CD8-positive, alpha-beta memory T cell (primary cell): ENCODE measurements at places on chromosomes 7 and 10. TPM values are rescaled to one million over a fixed set of nuclear protein-coding genes. Genes with fewer than 3 reads are reported as not detected.

Gene CRHR2
- not detected for total RNA-seq

GRCh38 chr10:104327745-104328645 lies 10.3 kb downstream of the ITPRIP start:
- peaks cover 7% of the 10 kb centered on the region for H3K36me3 ChIP-seq
- no peaks in the 10 kb centered on the region for H3K27me3 ChIP-seq

GRCh38 chr7:78134256-78134655 lies 335.7 kb downstream of the PHTF2 start:
- H3K36me3 ChIP-seq, result no peaks in the 10 kb centered on the region
- no peaks in the 10 kb centered on the region for H3K27me3 ChIP-seq
- no peaks in the 10 kb centered on the region for H3K4me1 ChIP-seq

Gene SEMA3E
- not detected for total RNA-seq

Gene RBP4
- not detected for total RNA-seq

DNA sequence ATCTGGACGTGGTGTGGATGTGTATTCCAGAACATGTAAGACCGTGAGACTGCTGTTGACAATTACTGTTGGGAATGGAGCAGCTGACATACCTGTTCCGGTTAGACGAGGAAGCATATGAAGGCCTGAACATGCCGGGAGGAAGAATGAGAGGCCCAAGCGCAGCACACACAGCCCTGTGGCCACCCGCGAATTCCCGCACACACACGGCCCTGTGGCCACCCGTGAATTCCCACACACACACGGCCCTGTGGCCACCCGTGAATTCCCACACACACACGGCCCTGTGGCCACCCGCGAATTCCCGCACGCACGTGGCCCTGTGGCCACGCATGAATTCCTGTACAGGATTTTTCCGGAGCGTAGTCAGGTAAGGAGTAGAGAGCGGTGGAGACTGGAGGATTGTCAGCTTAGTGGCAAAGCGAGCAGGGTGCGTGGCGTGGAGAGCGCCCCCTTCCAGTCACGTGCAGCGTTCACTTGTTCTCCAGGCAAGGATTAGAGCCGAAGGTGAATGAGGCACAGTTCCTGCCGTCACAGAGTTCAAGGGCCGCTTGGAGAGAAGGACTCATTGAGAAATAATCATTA lies 9.5 kb upstream of the SUN1 start:
- no peaks in the 10 kb centered on the region for H3K36me3 ChIP-seq
- H3K27me3 ChIP-seq, result no peaks in the 10 kb centered on the region
- DNase-seq, result no peak
- H3K27ac ChIP-seq, result no peak overlapping the region
- H3K4me3 ChIP-seq, result no peak overlapping the region
- H3K4me1 ChIP-seq, result peaks cover 16% of the 10 kb centered on the region

DNA sequence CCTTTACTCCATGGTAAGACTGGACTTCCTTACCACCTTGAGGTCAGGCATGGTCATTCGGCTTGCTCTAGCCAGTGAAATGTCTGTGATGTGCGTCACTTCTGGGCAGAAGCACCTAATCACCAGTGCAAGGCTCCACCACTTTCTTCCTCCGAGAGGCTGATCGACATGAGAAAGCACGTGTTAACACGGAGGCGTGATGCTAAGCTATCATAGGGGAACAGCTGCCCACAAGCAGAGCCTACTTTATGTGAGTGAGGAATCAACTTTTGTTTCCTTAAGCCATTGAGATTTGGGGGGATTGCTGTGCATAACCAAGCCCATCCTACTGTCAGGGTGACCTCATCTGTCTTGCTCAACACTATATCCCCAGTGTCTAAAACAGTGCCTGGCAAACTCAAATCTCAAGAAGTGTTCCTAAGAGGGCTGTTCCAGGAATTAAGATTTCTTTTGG lies 23.1 kb upstream of the SAR1A start:
- no peaks in the 10 kb centered on the region for H3K36me3 ChIP-seq
- H3K27me3 ChIP-seq, result no peaks in the 10 kb centered on the region
- H3K27ac ChIP-seq, result no peak overlapping the region
- H3K4me3 ChIP-seq, result no peak overlapping the region
- H3K4me1 ChIP-seq, result peaks cover 11% of the 10 kb centered on the region
- DNase-seq, result no peak

- H3K4me3 ChIP-seq, result no peak overlapping the region
- no peak for DNase-seq
- no peaks in the 10 kb centered on the region for H3K27me3 ChIP-seq
- no peaks in the 10 kb centered on the region for H3K4me1 ChIP-seq
Measured at GRCh38 chr7:156576216-156577058, 64.1 kb upstream of the RNF32 start.

DNA sequence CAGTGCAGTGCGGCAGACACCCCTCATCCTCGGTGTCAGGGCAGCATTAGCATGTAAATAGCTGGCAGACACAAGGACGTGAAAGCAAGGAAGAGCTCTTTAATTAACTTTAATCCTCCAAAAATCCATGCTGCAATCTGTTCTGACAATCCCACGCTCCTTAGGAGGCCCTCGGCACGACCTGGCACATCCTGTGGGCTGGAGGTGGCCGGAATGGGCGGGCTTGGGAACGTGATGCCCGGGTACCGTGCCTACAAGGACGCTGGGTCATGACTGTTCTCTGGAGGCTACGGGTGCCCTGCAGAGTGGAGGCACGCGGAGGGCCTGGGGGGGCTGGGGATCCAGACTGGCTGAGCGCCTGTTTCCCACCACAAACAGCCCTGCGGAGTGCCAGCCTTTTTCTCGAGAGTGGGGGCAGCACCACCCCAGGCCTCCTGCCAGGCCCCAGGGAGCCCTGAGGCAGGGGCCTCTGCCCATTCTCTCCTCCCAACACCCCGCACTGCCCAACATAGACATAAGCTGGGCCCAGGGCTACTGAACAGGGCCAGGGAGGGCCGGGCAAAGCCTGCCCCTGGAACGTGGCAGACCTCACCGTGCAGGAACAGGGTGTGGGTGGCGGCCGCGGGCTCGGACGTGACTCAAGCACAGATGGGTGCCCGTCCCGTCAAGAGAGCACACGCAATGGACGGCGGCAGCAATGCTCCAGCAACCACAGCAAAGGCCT lies 189.3 kb downstream of the MAD1L1 start:
- no peak overlapping the region for H3K27ac ChIP-seq
- H3K36me3 ChIP-seq, result no peaks in the 10 kb centered on the region
- H3K27me3 ChIP-seq, result no peaks in the 10 kb centered on the region
- DNase-seq, result no peak
- peaks cover 30% of the 10 kb centered on the region for H3K4me1 ChIP-seq

Gene NSUN6
- total RNA-seq, result 16.4 TPM

DNA sequence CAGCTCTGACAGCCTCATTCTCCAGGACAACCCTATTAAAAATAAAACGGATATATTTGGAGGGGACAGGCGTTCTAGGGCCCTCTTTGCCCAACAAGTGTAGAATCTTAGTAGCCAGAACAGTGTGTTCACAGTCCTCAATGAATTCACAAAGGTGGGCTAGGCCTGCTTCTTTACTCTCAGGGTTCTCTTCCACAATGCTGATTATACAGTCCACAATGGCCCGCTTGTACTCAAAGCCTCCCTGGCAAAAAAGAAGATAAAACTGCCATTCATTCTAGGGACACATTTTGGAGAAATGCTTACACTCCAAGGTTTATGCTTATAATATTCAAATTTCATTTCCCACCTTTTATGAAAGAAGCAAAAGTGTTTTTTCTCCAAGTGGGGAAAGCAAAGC lies 62.6 kb downstream of the MEST start:
- H3K36me3 ChIP-seq, result no peaks in the 10 kb centered on the region
- no peak overlapping the region for H3K4me3 ChIP-seq
- H3K27ac ChIP-seq, result no peak overlapping the region
- no peak for DNase-seq
- no peaks in the 10 kb centered on the region for H3K4me1 ChIP-seq

Gene MINDY3
- total RNA-seq, result 24.4 TPM

- no peaks in the 10 kb centered on the region for H3K4me1 ChIP-seq
- no peaks in the 10 kb centered on the region for H3K36me3 ChIP-seq
- DNase-seq, result no peak
- H3K27ac ChIP-seq, result no peak overlapping the region
- no peaks in the 10 kb centered on the region for H3K27me3 ChIP-seq
Measured at GRCh38 chr7:151666886-151667285, 147.2 kb upstream of the RHEB start.

GRCh38 chr7:67753891-67754290 lies 757.3 kb downstream of the TYW1 start:
- H3K27me3 ChIP-seq, result no peaks in the 10 kb centered on the region
- no peak overlapping the region for H3K4me3 ChIP-seq
- no peaks in the 10 kb centered on the region for H3K36me3 ChIP-seq
- H3K4me1 ChIP-seq, result no peaks in the 10 kb centered on the region

Gene LRRC18
- not detected for total RNA-seq

DNA sequence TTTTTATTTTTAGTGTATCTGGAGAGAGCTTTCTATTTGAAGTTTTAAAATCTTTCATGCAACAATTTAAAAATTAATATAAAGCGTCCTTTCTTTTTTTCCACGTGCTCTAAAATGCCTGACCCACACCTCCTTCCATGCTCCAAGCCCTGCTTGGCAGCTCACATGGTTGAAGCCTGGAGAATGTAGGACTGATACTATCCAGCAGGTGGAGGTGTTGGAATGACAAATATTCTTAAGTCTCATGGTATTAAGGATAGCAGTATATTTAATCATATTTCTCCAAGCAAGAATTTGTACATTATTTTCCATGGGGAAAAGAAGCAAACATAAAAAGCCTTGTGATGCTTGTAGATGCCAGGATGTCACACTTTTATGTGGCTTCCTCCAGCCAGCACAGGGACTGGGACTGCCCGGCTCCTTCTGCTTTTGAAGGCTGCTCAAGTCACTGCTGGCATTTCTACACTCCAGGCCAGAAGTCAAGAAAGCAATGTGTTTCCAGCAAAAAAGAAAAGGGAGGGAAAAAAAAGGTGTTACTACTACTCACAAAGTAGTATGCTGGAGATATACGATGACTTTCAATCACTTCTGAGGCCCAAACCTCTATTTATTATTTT lies 49.7 kb downstream of the BZW2 start:
- no peak for DNase-seq
- H3K27me3 ChIP-seq, result no peaks in the 10 kb centered on the region
- no peak overlapping the region for H3K27ac ChIP-seq
- H3K4me3 ChIP-seq, result no peak overlapping the region
- H3K4me1 ChIP-seq, result no peaks in the 10 kb centered on the region
- H3K36me3 ChIP-seq, result peaks cover 35% of the 10 kb centered on the region

DNA sequence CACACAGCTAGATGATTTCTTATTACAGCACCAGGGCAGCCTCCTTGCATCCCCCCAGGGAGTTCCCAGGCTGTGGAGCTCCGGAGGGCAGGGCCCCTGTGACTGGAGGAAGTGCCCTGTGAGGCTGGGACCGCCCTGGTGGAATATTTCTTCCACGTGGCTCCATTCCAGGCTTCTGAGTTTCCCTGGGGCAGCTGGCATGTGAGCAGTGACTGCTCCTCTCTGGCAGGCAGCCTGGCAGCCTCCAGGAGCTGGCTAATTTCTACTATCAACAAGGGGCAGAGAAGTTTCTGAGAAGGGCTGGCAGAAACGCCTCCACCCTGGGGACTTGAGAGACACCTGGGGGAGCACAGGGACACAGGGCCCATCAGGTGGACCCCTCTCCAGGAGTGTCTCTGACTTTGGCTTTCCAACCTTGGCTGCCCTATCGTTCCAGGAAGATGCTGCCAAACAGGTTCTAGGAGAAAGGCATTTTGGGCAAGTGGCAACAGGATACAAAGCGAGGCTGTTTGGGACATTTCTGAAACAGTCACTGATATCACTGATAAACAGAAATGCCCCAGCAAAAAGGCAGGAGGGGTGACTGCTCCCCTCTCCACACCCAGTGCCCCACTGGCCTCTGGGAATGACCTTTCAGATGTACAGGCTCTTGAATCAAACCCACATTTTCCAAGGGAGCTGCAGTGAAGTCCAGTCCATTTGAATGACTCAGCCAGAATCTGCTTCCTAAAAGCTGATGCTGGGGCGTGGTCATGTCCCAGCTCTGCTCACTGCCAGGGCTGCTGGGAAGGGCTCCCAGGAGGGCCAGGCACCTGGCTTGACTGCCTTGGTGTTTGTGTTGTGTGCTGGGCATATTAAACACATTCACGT lies 16.1 kb downstream of the MYOF start:
- H3K4me1 ChIP-seq, result no peaks in the 10 kb centered on the region
- H3K36me3 ChIP-seq, result no peaks in the 10 kb centered on the region
- no peak overlapping the region for H3K27ac ChIP-seq
- H3K4me3 ChIP-seq, result no peak overlapping the region
- no peak for DNase-seq

DNA sequence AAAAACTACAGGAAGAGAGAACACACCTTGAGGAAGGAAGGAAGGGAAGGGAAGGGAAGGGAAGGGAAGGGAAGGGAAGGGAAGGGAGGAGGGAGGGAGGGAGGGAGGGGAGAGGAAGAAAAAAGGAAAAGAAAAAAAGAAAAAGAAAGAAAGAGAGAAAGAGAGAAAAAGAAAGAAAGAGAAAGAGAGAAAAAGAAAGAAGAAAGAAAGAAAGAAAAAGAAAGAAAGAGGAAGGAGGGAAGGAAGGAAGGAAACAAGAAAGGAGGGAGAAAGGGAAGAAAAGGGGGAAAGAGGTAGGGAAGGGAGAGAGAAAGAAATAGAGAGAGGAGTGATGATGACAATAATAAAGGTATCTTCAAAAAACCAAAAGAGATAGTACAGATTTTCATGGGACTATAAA lies 12.3 kb upstream of the PLXNA4 start:
- H3K4me1 ChIP-seq, result no peaks in the 10 kb centered on the region
- DNase-seq, result no peak
- no peaks in the 10 kb centered on the region for H3K36me3 ChIP-seq
- H3K4me3 ChIP-seq, result no peak overlapping the region

DNA sequence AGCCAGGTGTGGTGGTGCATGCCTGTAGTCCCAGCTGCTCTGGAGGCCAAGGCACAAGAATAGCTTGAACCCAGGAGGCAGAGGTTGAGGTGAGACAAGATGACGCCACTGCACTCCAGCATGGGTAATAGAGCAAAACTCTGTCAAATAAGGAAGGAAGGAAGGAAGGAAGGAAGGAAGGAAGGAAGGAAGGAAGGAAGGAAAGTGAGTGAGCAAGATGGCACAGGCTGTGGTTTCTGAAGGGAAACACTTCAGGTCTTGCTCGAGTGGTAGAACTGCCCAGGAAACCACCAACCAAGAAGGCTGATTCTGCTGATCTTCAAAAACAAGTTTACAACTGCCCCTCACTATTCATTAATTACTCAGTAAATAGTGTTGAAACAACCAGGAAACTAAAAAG lies 45.2 kb downstream of the EZH2 start:
- H3K4me1 ChIP-seq, result peaks cover 13% of the 10 kb centered on the region
- no peaks in the 10 kb centered on the region for H3K27me3 ChIP-seq
- no peak overlapping the region for H3K27ac ChIP-seq
- H3K4me3 ChIP-seq, result no peak overlapping the region

Gene PNLIPRP3
- total RNA-seq, result not detected

GRCh38 chr7:69659983-69660382 lies 61.7 kb downstream of the AUTS2 start:
- H3K27me3 ChIP-seq, result no peaks in the 10 kb centered on the region
- H3K36me3 ChIP-seq, result no peaks in the 10 kb centered on the region
- DNase-seq, result no peak
- H3K27ac ChIP-seq, result no peak overlapping the region
- no peak overlapping the region for H3K4me3 ChIP-seq
- no peaks in the 10 kb centered on the region for H3K4me1 ChIP-seq
